HT1080 (cell line): ENCODE measurements at places on chromosomes 6 and 20. TPM values are rescaled to one million over a fixed set of nuclear protein-coding genes. Genes with fewer than 3 reads are reported as not detected.

The CD24 gene
- total RNA-seq, result 1.6 and 3.3 TPM in 2 replicates

The MYB gene
- 0.40 TPM in 2 replicates for total RNA-seq

The ID4 gene
- 0.55 TPM in 1 of 2 replicates, not detected in the other for total RNA-seq

The COL20A1 gene
- not detected in 2 replicates for total RNA-seq

GRCh38 chr6:6287415-6287814, 33.0 kb downstream of the F13A1 start:
- no peak for DNase-seq

GRCh38 chr6:32890831-32891230, 36.8 kb downstream of the PSMB9 start:
- DNase-seq, result no peak

DNA sequence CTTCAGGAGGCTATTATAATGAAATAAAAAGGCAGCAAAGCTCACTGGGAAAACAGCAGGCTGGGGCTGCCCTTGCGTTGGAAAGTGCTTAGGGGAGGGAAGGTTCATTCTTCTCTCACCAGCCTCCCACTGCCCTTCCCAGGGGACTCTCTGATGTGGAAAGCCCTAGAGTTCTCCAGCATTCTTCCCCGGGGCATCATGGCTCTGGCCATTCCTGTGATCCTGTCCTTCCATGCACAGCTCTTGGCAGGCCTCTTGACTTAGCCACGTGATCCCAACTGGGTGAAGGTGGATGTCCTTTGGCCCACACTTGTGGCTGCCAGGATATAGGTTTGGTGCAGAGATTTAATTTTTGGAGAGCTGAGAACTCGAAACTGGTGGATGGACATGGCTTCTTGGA, 58.0 kb upstream of the ZNF831 start:
- no peak for DNase-seq

GRCh38 chr6:106631346-106631745, 2.0 kb downstream of the QRSL1 start:
- DNase-seq, result no peak

DNA sequence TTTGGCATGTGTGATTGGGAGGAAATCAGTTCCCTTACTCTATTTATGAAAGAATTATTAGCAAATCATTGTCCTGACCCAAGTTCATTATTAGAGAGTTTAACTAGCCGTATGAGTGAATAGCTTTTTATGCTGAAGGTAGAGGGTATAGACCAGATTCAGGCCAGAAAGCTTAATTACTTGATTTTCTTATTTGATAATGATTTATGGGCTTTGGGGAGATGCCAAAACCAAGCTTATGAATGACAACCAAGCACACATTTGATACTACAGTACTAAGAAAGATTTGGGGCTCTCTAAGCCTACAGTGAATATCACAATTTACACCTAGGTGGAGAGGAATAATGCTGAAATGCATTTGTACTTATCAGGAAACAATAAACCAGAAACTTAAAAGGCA, 193.2 kb downstream of the ARHGAP18 start:
- DNase-seq, result no peak
